Activated CD4-positive, CD25-positive, alpha-beta regulatory T cell treated with anti-CD3 and anti-CD28 coated beads, Interleukin-2, amount 50 U/mL, for 16 hours (primary cell): ENCODE measurements at places on chromosomes 12 and 14.

- no peak for DNase-seq
Measured at GRCh38 chr12:113889891-113890581, 76.1 kb downstream of the RBM19 start.

DNA sequence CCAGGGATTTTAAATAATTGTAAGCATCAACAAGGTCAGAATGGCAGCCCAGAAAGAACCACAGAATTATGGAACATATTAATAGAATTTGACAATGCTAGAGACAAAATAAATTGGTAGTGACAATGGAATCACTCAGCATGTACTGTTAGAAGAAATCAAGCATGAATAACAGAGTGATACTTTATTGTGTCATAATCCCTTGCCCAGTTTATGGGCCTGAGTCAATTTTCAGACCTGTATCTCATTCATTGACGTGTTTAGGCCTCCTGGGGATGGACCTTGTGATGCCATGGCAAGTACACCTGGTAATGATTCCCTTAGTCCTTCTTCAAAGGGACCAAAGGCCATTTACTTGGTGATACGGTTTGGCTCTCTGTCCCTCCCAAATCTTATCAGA, 12.8 kb upstream of the CCDC91 start:
- no peak for DNase-seq

GRCh38 chr12:4796694-4797482, 76.7 kb downstream of the GALNT8 start:
- DNase-seq: no peak

GRCh38 chr14:101889366-101889765, 75.0 kb upstream of the DYNC1H1 start:
- no peak for DNase-seq

DNA sequence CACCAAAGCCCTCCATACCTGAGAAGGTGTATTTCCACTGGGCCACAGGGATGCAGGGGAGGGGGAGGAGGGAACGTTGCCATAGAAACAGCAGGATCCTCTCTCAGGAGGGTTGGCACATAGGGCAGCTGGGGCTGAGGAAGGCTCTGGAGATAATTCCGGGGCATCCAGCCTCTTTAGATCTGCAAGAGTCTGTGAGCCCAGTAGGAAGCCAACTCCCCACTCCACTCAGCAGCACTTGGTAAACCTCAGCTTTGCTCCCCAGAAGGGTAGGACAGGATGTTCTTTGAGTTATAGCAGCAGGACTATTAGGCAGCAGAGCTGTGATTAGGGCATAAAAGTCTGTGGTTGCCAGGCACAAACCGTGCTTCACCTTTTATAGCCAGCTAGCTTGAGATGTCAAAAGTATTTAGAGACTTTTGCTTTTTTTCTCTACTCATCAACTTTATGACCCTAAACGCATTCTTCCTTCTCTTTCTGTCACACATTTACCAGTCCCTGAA, 7.8 kb upstream of the PLEKHG3 start:
- DNase-seq: no peak

DNA sequence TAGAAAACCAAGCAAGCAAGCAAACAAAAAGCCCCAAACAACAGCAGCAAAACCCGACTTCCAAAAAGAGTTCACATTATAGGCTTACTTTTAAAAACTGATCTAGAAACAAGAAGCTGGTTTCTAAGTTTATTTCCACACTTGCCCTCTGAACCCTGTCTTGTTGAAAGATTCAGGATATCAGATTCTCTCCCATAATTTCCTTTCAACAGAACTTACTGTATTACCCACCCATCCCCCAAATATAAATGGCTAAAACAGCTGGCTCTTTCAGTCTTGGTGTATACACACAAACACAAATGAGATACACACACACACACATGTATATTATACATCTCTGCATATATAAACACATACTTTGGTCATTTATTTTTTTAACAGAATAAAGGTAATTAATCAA, 460.9 kb downstream of the ZFP36L1 start:
- DNase-seq: no peak

- DNase-seq: no peak
Measured at GRCh38 chr12:18165422-18165871, 75.5 kb upstream of the RERGL start.

GRCh38 chr14:68943107-68943506, 36.0 kb downstream of the ACTN1 start:
- DNase-seq: no peak

DNA sequence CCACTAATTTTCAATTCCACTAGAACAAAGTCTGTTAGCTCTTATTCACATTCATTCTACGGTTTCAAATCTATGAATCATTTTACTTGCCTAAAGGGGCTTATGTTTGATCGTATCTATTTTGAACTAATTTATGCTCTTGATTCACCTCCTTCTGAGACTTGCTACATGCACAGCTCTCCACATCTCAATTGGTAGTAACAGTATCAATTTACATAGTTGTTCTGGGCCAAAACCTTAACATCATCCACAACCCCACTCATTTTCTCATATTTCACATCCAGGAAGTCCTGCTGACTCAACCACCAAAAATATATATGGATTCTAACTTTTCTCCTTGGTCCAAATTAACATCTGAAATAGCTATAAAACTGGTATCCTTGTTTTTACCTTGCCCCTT, 208.6 kb downstream of the RASSF9 start:
- no peak for DNase-seq

DNA sequence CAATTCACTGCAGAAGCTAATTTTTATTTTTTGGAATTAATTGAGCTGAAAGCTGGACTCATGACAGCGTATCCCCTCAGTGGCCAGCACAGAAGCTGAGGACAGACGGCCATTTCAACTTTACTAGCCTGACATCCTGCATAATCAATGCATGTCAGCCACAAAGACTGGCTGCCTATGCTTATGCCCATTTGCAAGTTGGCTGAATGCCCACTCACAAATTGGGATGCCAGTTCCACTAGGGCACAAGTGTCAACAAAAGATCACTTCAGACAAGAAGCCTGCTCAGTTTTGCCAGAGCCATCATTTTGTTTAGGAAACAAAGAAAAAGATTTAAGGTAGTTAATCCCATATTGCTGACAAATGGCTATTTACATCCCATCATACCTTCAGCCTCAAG, 417.6 kb downstream of the NOVA1 start:
- no peak for DNase-seq

GRCh38 chr12:21656905-21657325, 727 bp downstream of the LDHB start:
- no peak for DNase-seq

DNA sequence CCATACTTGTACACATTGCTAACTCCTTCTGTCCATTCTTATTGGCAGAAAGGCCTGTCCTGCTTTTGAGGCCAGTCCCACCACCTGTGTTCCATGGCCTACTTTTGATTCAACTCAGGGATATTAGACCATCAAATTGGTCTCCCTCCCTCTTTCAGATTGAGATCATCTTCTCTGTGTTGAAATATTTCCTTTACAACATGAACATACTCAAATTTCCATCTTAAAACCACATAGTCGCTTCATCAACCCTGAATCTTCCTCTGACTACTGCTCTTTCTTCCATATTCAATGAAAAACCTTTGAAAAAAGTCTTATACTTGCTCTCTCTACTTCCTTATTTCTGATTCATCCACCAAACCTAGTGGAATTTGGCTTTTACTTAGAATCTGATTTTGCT, 34.9 kb downstream of the TRMT5 start:
- DNase-seq: no peak

DNA sequence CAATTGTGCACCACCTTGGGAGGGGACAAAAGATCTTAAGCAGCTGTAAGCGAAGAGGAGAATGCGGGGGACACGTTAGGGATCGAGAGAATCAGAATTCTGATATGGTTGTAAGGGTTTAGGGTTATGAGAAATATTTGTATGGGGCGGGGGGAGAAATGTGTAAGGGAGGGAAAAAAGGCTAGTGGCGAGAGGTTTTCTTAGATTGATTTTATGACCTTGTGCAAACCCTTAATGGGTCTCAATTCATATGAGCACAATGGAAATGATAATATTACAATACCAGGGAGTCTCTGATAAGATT, 396 bp downstream of the NDUFA9 start:
- DNase-seq: no peak

DNA sequence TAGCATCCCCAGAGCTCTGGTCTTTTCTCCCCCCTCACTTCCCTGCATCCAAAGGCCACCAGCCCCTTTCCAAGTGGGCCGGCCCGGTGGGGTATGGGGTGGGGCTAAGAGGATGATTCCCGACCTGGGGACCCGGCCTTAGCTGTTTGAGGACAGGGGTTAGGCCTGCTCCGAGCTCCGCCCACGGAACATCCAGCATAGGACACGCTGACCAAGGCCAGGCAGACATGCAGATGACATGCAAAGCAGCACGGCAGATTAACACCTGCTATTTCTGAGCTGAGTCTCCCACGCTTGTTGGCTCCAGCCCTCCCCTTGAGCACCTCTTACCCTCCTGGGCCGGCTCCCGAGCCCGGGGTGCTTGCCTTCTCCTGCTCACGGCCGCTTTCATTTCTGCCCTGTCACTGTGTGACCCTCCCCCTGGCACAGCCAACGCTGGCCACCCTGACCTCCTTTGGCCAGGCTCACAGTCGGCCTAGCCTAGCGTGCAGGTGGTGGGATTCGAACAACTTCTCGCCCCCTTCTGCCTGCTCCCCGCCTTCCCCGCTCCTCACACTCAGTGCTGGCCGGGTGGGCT, 40.2 kb downstream of the TEAD4 start:
- DNase-seq: no peak

DNA sequence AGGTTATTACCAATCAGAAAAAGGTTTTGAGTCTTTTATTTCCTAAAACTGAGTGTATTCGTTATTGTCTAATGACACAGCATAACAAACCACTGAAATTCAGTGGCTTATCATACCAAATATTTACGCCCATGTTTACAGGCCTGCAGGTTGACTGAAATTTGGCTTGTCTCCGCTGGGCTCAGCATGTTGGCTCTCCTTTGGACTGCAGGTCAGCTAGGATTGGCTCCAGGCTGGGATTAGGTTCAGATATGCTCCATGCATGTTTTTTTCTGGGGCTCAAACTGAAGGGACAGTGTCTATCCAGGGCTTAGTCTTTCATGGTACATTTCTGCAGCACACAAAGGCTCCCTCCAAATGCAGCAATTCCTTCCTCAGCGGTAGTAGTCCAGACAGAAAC, 569.9 kb downstream of the DIO2 start:
- no peak for DNase-seq

DNA sequence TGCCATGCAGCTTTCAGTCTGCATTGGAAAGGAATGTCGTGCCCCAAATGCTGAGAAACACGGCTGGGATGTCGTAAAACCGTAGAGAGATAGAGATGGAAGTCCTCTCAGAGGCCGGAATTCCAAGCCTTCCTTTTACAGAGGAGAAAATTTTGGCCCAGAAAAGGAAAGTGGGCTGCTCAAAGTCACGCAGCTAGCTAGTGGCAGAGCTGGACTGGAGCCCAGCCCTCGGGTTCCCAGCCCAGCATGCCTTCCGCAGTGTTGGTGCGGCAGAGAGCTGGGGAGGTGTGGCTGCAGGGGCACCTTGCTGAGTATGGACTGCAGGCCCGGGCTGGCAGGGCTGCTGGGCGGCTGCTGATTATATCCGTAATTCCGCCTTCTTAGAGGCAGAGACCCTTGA, 50.3 kb downstream of the KCNA1 start:
- no peak for DNase-seq

GRCh38 chr14:25833341-25834126, 764.3 kb downstream of the NOVA1 start:
- no peak for DNase-seq

- no peak for DNase-seq
Measured at GRCh38 chr14:97578982-97579548, 781.9 kb downstream of the VRK1 start.

DNA sequence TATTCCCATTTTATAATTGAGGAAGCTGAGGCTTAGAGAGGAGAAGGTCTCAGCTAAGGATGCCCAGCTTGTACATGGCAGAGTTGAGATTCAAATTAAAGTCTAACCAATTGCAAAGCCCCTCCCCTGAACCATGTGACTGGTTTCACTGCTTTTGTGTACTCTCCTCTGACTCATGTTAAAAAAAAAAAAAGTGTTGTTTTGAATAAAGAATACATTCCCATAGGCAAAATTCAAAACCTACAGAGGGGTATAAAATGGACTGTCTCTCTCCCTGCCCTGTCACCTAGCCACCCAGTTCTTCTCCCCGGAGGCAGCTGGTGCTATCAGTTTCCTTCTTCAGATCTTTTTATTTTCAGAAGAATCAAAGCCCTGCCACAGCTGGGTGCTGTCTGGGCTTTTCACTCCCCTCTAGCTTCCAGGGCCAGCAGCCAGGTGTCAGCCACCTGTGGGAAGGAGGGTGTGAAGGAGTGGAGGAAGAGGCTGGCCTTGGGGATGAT, 5.4 kb downstream of the PSMD9 start:
- no peak for DNase-seq
